ENCODE measurements at places on chromosomes 12 and 14.

- DNase-seq: no peak
Measured at GRCh38 chr12:68237619-68238018, 12.0 kb upstream of the IL26 start.

DNA sequence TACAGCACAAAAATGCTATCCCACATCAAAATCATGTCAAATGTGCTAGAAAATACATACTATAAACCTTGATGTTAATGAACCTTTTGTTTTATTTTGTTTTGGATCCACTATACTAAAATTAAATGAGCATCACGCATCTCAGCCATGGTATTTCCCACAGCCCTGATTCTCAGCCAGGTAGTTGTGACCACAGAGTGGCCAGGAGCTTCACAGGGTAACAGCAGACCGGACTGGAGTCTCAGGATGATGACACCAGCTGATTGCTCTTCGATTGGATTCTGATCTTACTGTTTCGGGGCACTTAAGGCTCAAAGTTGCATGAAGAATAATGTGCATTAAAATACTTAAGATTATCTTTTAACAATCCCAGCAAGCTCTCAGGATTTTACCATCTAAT lies 134.8 kb downstream of the FOXN3 start:
- no peak for DNase-seq

DNA sequence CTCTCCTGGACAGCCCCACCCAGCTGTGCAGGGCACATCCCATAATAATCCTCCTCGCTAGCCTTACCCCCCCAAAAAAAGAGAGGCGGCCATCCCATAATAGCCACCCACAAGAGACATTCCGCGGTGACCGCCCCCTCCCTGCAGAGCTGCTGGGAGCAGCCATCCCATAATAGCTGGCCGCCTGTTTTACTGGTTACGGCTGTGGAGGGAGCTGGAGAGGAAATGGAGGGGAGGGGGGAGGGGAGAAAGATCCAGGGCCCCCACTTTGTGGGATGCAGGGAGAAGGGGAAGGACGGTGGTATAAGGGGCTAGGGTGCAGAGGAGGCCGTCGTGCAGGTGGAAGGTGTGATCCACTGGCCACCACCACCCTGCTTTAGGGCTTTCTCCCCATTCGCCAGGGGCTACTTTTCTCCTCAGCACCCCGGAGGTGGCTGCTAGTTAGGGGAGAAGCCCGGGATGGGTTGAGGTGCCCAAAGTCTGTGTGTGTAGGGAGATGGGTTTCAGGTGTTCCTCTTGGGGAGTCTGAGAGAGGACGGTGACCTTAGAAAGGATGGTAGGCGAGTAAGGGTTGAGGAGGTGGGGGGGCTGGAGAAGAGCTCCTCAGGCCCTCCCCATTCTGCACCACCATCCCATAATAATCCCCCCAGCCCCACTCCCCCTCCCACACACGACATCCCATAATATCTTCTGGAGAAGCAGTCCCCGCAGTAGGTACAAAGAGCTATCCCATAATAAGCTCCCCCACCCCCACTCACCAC lies 6.0 kb upstream of the CHD4 start:
- DNase-seq: no peak

GRCh38 chr14:85359505-85359904 lies 170.4 kb upstream of the FLRT2 start:
- no peak for DNase-seq

DNA sequence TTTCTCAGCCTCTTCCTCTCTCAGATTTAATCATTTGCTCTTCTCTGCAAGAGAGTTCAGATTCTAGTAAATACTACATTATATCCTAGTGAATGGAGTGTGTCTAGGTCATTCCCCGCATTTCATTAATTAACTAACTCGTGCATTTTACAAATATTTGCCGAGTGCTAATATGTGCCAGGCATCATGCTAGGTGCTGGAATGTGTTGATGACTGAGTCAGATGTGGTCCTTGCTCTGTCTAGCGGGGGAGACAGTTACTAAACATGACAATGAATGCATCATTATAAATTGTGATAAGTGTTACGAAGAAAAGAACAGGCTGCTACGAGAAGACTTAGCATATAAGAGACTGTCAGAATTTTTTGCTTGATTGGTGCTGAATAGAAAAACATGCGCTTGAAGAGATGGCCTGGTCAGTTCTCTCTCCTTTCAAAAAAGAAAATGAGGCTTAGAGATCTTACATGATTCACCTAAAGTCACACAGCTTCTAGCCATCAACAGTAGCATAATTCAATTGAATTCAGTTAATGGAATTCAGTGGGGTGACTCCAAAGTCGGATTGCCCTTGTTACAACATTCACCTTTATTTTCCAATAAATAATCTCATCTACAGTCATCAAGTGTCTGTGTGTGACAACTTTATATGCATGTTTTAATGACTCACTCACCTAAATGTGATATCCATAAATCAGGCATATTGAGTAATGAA lies 48.7 kb upstream of the MAX start:
- DNase-seq: no peak

DNA sequence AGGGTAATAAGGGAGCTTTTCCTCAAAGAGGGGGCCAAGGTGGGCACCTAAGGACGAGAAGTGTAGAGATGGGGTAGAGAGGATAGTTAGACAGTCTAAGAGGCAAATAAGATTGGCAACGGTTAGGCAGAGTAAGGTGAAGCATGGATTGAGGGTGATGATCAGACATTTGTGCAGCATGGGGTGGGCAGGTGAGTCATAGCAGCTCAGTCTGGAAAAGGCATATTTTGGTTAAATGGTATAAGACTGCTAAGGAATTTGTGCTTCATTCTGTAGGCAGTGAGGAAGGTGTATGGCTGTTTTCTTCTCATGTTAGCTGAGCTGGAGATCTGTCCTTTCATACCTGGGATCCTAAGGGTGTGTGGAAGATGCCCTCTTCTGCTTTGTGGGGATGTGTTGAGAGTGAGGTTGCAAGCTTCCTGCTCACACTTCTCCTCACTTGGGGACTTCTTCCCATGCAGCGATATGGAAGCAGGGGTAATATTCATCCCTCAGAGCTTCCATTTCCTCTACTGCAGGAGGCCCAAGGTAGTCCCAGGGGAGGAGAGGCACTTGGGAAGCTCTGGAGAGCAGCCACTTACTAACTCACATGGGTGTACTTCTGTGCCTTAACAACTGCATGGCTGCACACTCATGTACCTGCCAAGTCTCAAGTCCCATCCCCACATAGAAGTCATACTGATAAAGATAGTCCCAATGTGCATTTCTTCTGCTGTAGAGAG lies 28.9 kb downstream of the GSG1 start:
- DNase-seq: no peak

- no peak for DNase-seq
Measured at GRCh38 chr14:64821651-64822050, 58.1 kb downstream of the SPTB start.

DNA sequence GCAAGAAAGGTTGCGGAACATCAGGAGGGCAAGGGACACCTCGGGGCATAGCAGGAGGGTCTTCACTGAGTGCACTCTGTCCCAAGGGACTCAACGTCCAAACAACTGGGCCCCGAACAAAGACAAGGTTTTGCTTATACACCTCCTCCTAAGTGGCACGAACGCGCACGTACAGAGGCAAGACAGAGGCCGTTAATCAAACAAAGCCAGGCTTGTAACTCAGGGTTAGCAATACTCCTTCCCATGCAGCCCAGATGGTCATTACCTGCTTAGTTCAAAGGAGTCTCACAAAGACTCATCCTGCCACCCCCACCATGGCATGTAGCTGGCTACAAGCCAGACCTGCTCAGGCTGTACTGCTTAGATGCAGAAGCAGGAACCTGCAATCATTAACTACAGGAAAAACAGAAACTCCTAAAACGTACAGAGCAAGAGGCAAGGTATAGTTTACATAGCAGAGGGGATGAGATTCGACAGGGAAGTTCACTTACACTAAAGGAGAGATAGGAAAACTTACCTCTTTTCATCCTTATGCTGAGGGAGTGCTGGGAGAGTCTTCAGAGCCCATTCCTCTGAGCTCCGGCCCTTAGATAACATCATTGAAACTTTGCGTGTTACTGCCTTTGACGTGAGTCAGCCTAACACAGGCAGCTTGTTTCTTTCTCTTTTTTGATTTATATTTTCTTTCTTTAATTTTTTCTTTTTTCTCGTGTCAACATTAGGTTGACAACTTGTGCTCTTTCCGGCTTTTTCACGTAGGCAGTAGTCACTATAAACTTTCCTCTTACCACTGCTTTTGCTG lies 1319.1 kb downstream of the TMEM121 start:
- peak; percentile 16 for DNase-seq

DNA sequence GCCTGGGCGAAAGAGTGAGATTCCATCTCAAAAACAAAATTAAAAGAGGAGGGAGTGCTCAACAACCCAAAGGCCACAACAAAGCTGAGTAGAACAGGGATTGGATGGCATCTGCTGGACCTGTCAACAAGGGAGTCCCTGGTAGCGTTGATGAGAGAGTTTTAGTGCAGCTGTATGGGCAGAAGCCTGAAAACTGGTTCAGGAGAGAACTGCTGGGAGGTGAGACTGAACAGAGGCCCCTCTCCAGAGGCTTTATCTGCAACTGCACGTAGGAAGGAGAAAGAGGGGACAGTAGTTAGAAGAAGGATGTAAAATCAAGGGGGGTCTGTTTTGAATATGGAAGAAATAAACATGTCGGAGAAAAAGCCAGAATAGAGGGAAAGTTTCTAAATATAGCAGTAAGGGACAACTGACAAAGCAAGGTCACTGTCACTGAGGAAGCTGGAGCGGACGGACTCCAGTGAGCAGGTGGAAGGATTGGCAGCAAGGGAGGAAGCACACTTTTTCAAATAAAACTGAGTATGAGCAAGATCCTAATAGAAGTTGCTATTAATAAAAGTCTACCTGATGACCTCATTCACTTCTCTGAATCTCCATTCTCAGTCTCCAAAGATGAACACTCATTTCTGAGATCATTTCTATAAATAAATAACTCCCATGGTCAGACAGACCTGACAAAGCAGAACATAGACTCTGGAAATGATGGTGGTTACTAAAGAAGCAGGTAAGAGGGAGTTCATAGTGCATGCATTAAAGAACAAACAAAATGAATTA lies 11.8 kb upstream of the ATF1 start:
- no peak for DNase-seq

DNA sequence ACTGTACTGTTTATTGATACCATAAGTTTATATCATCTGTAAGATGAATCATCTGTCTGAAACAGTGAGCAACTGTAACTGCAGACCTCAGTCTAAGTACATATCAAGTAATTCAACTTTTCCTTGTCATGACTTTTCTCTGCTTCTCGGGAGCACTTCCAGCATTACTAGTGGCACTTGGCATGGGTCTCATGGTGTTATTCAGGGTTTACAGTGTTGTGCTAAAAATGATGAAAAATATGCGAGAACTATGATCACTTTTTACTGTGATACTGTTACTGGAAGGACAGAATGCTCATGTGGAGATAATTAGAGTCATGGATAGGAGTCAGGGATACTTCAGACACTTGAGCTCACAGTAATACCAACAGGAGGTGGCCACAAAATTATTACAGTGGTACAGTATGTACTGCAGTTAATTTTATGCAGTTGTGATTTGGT lies 8.3 kb downstream of the KTN1 start:
- no peak for DNase-seq

DNA sequence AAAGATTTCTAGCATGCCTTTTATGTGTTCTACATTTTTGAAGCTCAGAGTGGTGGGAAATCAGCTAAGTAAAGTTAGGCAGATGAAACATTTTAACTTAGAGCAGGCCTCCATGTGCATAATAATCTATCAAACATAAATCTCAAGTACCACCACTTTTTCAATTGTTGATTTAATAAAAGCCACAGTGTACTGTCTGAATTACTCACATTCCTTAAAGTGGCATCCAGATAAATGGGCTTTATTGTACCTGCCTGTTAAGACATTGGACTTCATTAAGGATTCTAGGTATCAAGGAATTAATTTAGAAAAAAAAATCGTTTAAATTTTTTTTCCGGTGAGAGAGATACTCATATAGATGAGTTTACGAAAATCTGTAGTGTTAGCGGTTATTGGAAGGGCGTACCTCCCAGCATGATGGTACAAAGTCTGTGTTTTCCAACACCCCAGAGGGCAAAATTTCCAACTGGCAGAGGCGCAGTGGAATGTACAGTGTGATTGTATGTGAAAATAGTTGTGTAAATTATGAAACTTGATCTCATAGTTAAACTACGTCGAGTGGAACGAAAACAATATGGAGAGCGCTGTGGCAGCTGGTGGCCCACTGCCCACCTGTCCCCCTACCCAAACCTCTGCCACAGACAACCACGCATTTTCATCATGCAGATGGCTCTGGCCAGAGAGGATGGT lies 25.0 kb downstream of the ELK3 start:
- no peak for DNase-seq

DNA sequence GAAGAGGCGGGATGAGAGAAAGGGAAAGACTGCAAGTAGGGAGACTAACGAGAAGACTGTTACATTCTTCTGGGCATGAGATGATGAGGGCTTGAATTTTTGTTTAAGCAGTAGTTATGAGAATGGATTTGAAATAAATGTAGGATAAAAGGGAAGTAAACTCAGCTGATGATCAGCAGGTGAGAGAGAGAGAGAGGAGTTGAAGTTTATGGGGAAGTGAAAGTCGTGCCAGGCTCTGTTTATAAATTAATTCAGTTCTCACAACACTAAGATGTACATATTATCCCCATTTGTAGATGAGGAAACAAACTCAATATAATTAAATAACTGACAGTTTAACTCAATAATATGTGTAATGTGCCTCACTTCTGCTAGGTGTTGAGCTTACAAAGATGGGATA lies 170.0 kb upstream of the RMST start:
- no peak for DNase-seq

DNA sequence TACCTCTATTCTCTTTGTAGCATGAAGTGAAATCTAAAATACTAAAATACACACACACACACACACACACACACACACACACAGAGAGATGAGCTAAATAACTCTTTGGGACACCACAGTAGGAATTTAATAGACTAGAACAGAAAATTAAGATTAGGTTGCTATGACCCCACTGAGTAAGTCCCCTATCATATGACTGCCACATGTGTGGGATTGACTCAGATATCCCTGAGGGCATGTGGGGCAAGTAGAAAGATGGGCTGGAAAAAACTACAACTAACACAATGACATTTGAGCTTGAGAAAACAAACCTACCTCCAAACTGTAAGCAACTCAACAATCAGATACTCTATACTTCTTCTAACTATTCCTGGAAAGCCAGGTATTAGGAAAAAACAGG lies 27.0 kb downstream of the SLC25A21 start:
- DNase-seq: no peak

GRCh38 chr12:2226641-2227040 lies 173.9 kb downstream of the CACNA1C start:
- DNase-seq: no peak

- no peak for DNase-seq
Measured at GRCh38 chr14:105155071-105155651, 13.4 kb downstream of the JAG2 start.

- peak; percentile 74 for DNase-seq
Measured at GRCh38 chr12:89768586-89769482, 60.2 kb upstream of the ATP2B1 start.

DNA sequence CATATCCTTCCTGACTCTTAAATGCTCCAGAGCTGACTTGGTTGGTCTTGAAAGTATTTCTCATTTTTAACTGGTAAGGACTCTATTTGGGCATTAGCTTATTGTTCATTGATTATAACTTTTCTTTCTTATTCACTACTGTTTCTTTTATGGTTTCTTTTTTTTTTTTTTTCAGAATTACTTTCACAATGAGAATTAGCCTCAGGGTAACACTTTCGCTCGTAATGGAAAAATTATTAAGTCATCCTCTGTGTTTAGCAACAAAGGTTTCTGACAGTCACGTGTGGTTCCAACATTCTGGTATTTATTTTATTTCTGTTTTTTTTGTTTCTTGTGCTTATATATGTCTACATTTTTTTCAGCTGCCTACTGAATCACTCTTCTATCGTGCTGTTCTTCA lies 80.0 kb downstream of the METTL25 start:
- DNase-seq: peak; percentile 14

Data from activated CD4-positive, alpha-beta T cell treated with anti-CD3 and anti-CD28 coated beads, Interleukin-2, amount 50 U/mL, for 16 hours (primary cell).